NCI-H1436 (cell line): ENCODE measurements at places on chromosomes 3 and 15.

- no peak for DNase-seq
Observed at GRCh38 chr3:140157161-140157560, 222.2 kb downstream of the CLSTN2 start.

DNA sequence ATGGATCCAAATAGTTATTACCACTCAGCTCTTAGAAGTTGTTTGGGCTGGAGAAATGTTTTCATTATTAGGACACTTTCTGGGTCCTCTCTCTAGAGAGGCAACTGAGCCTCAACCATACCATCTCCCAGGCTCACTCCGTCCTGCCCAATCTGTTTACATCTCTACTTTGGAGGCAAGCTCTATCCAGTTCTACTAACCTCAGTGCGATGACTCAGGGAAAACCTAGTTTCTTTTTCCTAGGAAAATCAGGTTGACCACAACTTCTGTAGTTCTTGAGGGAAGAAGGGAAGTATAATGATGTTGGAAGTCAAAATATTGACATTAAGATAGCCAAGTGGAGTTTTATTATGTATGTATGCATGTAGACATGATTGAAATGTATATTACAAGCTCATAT, 40.4 kb downstream of the LPP start:
- DNase-seq, result no peak

GRCh38 chr3:17320266-17320665, 422.2 kb downstream of the TBC1D5 start:
- no peak for DNase-seq

- DNase-seq, result no peak
Observed at GRCh38 chr3:128807186-128807830, 72.1 kb upstream of the ACAD9 start.

DNA sequence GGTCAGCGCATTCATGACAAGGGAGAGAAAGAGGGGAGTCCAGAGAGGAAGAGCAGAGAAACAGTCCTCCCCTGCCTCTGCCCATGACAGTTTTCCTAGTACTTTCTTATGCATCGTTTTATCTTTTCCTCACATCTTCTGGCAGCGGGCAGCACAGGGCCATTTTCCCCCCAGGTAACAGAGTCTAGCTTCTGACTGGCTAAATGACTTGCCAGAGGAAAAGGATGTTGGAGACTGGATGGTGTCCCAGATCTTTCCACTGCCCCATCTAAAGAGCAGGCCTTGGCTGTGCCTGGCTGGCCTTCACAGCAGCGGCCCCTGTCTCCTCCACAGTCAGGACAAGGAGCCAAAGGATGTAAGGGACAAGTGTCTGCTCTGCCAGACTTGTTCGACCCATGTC, 59.3 kb downstream of the CTDSPL start:
- DNase-seq, result no peak

DNA sequence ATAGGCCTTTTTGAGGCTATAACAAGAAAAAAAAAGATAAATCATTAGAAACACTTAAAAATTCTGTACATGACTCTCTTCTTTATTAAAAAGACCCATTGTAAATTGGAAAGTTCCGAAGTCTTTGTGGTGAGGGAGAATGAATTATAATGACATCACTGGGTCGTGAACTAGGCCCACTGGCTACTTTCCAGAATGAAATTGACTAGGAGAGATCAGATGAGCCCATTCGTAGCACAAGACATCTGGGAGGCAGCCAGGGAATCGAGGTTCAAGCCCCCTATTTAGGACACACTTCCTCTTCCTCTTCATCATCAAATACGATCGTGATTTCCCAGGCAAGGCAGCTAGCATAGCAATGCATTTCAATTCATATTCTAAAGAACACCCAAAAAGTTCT, 889.8 kb upstream of the NR2F2 start:
- DNase-seq, result no peak

- no peak for DNase-seq
Observed at GRCh38 chr3:144744473-144744872, 772.9 kb downstream of the DIPK2A start.

DNA sequence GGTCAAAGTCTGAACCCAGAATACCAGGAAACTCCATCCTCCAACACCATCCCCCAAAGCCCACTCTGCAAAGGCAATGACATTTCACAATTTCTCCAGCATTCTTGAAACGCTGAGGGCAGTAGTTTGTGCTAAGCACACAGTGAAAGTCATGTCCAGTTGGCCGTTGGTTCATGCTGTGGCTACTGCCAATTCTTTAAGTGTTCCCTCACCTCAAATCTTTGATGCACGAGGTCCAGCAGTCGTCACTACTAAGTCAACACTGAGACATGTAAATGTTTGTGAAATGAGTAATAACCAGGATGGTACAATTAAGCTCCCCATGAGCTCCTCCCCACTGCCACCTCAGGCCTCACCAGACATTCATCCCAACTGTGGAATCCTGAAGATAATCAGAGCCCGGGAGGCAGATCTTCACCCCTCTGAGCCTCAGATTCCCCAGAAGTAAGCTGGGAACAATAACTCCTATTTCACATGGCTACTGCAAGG, 7.0 kb downstream of the SUCLG2 start:
- no peak for DNase-seq

DNA sequence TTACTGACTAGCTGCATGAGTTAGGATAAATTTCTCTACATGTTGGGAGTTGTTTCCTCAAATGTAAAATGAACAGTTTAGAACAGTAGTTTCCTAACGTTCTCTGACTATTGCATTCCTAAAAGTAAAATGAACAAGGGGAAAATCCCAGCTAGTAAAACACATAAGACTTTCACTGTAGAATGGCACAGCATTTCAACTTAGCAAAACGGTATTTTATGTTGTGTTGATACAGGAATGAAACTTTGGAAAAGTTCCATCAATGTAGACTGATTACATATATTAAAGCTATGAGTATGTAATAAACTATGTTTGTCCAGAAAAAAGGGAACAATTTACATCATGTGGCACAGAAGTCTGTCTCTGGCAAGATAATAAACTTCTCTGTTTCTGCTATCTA, 297.4 kb upstream of the EPHA3 start:
- DNase-seq, result no peak

GRCh38 chr3:74500257-74500656, 114.2 kb downstream of the CNTN3 start:
- DNase-seq, result no peak

DNA sequence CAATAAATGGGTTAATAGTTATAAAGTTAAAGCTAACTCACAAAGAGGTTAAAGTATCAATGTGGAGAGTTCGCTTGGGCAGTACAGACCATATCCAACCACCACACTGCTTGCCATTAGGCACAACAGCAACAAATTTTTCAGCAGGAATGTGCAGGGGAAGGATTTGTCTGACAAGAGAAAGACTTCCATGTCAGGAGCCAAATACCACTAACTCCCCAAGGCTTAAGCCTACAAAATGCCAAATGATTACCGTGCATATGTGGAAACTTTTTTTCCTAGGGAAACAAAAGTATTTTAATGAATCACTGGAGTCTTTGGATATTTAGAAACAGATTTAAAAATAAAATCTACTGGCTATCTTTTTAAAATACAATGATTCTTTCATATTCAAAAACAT, 8.1 kb downstream of the VGLL3 start:
- no peak for DNase-seq

GRCh38 chr15:71005895-71006294, 109.4 kb upstream of the THSD4 start:
- no peak for DNase-seq

DNA sequence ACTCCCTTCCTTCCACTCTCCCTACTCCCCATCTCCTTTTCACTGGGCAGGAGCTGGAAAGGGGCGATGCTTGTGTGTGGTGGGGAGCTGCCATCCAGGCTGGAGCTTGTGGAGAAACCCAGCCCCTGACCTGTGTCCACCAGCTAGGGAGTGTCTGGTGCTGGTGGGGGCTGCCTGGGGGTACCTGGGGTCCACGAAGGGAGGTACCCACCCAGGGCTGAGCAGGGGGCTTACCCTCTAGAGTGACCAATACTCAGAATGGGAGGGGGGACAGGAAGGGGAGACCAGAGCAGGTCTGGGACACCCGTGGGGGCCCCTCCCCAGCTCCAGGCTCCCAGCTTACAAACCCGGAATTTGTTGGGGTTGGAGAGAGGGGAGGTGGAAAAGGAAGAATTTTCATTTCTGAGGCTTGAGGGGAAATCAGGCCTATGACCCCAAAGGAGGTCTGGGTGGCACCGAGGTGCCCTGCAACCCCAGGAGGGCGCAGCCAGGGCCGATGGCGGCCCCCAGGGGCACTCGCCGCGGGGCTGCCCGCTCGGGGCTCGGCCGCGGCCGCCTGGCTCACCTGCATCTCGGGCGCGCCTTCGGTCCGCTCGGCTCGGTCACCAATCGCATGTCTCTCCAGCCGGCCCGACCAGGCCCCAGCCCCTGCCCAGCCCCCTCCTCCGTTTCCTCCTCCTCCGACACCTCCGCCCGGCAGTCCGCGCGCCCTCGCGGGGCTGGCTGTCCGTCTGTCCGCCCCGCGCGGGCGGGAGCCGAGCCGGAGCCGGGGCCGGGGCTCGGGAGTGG, 773 bp downstream of the LINGO1 start:
- DNase-seq, result no peak

- DNase-seq, result no peak
Observed at GRCh38 chr15:89794627-89795241, 18.6 kb downstream of the MESP2 start.

DNA sequence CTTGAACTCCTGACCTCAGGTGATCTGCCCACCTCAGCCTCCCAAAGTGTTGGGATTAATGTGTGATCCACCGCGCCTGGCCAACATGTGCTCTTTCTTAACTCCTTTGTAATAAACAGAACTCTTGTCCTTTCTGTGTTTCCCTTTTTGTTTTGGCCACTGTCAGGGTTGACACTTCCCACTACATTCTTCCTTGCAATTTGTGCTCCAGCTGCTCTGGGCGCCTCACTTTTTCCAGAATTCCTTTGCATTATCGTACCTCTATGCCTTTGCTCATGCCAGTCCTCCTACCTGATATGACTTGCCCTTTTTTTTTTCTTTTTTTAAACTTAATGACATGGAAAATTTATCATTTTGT, 38.8 kb upstream of the SMAD3 start:
- no peak for DNase-seq

GRCh38 chr3:133591271-133591742, 17.8 kb downstream of the CDV3 start:
- DNase-seq, result no peak

GRCh38 chr3:77780278-77780996, 740.5 kb downstream of the ROBO2 start:
- DNase-seq, result no peak

DNA sequence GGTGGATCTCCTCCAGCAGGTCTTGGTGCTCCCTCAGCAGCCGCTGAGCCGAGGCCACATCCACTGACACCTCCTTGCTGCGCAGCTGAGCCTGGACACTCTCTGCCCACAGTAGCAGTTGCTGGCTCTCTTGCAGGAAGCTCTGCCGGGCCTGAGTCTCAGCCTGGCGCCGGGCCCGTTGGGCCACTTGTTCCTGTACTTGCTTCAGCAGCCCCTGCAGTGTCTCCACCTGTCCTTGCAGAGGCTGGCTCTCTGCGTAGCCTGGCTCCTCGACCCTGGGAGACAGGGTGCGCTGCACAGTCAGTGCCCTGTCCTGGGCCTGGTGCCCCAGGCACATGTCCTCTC, 15.5 kb downstream of the SPTBN5 start:
- no peak for DNase-seq

DNA sequence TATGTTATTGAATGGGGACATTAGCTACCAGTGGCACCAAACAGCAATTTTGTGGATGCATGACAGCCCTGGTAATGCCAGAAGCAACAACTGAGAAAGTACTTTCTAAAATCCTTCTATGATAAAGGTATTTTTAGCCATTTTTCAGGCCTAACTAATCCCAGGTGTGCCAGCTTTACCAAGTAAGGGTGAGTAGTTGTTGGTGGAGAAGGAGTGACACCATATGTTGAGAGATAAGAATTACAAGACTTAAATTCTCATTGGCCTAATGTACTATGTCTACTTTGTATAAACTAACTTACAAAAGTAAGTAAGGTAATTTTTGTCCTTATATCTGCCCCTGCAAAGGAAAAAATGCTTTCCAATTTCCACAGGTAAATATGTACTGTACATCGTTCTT, 4.1 kb upstream of the COX17 start:
- DNase-seq, result peak; percentile 33

- DNase-seq, result no peak
Observed at GRCh38 chr15:66860844-66861243, 158.8 kb downstream of the SMAD6 start.

DNA sequence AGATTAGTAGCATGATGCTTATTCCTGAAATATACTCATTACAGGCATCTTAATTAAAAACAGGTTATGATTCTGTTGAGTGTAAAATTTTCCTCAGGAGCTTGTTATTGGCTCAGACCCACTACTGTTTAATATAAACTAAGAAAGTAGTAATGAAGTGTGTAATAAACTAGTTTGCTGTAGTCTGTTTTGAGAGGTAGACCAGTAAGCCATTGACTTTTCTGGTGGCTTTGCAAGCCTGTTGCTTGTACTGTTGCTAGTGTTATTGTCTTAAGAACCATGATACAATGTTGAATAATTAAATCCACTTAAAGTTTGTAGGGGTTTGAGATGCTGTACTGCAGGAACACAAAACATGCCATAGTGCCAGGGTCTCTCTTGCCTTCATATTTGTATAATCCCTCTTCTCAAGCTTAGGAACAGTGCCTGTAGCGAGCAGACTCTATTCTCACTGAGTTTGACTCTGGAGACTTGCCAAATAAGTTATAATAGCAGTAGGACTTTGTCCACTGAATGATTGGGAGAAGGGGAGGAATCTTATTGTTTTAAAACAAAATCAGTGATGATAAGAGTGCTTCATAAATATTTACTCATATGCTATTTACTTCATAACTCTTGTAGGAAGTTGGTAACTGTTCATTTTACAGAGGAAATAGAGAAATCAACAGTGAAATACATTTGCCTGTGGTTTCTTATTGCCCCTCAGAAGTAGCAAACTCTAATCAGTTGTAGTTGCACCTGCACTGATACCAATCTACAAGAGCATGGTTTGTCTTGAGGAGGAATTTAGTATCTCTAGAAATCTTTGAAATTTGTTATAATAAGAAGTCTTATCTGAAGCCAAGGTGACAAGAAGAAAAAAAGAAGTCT, 13.4 kb downstream of the TCF12 start:
- DNase-seq, result no peak

DNA sequence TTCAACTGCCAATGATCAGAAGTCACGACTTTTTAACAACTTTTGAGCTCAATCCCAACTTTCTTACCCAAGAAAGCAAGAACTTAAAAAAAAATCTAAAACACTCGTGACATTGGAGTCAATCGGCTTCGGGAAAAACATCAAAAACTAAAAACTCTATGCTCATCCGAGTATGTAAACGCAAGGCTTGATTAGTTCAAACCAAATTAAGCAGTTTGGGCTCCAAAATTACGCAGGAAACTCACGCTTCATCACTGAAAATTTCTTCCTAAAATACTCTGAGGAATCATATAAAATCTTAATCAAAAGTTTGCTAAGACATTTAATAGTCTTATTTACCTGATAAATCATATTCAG, 1.6 kb downstream of the TRA2B start:
- no peak for DNase-seq

GRCh38 chr3:151553888-151554287, 93.0 kb upstream of the IGSF10 start:
- no peak for DNase-seq

DNA sequence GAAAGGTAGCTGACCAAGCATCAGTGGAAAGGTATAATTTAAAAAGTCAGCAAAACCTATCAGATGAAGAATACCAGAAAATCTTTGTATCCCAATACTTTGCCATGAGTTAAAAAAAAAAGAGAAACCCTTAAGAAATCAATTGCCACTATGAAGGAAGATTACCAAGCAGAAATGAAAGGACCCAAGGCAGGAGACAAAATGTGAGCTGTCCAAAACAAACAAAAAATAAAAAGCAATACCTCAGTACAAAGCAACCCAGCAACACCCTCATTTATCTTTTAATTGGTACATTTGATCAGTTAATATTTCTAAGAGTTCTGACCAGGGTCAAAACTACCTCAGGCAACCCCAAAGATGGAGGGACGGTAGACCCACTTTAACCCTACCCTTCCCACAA, 65.3 kb downstream of the MOBP start:
- DNase-seq, result no peak
